Activated CD8-positive, alpha-beta memory T cell treated with anti-CD3 and anti-CD28 coated beads for 1 hour (primary cell): ENCODE measurements at places on chromosomes 2 and 18.

- DNase-seq: no peak
These were observed 8.8 kb downstream of the COL4A4 start for GRCh38 chr2:227154986-227155774.

GRCh38 chr18:28522236-28522635 lies 345.3 kb upstream of the CDH2 start:
- no peak for DNase-seq

DNA sequence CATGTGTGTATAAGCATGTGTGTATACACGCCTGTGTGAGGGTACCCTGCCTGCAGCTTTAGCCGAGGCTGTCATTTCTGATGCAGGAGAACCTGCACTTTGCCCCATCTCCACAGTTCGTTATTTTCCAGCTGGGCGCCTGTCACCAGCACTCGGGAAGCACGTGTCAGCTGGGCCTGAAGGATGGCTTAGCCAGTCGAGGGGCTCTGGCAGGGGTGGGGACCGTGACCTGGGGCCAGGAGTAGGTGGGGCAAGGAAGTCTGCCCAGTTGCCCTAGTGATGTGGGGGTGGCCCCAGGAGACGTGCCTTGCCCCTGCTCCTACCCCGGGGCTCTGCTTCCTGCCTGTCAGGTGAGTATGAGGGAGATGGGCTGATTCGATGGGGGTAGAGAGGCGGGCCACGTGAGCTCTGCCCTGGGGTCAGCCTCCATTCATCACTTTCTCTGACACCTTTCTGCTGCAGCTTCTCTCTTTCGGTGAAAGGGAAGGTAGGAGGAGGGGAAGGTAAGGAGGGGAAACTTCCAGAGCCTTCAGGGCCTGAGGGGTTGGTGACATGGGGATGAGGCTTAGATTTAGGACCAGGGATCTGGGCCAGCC lies 130.6 kb upstream of the SKOR2 start:
- DNase-seq: no peak

DNA sequence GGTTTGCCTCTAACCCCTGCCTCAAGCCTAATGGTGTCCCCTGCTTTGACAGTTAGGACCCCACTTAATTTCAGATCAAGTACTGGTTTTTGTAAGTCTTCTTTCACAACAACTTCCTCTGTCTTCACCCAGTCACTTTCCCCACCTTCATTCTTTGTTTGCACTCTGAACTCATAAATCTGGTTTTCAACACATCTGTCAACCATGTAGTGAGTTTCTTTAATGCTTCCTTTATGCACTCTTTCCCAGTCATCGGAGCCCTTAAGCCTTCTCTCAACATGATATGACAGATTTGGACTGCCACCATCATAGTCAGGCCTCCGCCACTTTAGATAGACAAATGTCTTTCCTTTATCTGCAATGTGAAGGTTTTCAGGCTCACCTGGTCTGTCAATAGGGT lies 109.1 kb downstream of the PLEKHA3 start:
- no peak for DNase-seq

DNA sequence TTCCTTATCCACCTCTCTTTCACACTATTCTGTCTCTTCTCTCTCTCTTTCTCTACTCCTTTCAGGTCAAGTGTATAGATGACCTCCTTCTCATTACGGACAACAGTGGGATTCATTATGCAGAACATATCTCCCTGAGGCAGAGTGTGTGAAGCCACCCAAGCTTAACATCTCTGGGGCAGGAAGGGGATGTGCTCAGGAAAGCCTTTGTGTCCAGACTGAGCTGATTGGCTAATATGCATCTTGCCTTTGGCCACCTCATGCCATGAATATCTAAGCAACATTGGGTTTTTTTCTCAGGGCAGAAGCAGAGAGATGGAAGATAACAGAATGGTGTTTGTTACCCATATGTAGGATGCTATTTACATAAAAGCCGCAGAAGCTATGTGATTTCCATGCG lies 211.4 kb upstream of the LRRTM1 start:
- no peak for DNase-seq

DNA sequence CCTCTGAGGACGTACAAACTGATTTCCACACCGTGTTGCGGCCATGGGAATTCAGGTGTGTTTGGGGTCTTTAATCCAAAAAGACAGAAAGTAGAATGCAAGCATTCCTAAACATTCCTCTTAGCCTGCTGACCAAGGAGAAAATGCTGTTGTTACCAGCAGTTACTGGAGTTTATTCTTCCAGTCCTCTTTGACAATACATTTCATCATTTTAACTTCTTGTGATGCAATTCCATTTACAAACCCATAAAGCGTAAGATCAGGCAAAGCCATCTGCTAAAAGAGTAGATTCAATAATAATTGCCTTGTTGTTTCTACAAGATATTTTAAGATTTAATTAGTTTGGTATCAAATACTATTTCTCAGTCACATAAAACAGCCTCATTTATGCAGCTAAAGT lies 32.7 kb downstream of the SPIRE1 start:
- no peak for DNase-seq
